ENCODE measurements at places on chromosomes 2 and 18.

DNA sequence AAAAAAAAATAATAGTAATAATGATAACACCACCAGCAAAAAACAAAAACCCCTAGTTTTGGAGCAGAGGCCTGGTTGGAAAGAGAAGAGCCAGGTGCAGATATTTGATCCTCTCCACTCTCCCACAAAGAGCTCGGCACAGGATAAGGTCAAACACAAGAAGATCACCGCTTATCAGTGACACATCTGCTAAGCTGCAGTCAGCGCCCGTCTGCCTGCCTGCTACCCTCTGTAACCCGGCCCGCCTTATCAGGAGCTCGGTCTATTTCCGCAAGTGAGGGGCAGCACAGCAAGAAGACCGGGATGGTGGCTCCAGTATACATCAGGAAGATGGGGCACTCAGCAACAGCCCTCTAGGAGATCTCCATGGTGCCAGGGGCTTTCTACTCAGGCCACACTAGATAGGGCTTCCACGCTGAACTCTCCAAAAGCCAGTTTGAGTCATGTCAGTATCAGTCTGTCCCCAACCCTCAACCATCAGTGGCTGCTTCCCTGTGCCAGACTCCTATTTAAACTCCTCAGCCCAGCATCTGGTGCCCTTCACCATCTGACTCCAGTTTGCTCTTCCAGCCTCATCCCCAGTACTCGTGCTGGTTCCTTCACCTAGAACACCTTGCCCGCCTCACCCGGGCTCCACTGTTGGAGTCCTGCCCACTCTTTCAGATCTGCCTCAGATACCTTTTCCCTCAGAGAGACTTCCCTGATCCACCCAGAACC lies 67.3 kb upstream of the PPP1CB start:
- DNase-seq, result no peak

GRCh38 chr18:37869051-37869450 lies 303.5 kb upstream of the CELF4 start:
- no peak for DNase-seq

GRCh38 chr2:147223553-147224060 lies 621.2 kb upstream of the ACVR2A start:
- DNase-seq, result no peak

DNA sequence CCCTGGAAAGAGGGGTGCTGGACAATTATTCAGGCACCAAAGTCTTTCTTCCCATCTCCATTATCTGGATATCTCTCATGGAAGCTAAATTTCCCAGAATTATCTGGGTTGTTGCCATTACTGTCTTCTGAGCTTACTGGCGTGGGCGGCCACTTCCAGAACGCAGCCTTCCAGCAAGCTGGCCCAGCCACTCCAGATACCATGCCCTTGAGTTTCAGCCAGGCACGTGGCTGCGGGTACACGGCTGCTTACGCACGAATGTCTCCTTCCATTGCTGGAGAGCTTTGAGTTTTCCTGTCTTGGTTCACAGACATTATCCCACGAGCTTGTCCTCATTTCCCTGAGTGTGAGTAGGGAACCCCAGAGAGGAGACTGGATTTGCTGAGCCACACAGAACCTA lies 32.7 kb downstream of the CELF4 start:
- DNase-seq, result no peak

- DNase-seq, result no peak
Observed at GRCh38 chr2:171893196-171893823, 734 bp downstream of the SLC25A12 start.

DNA sequence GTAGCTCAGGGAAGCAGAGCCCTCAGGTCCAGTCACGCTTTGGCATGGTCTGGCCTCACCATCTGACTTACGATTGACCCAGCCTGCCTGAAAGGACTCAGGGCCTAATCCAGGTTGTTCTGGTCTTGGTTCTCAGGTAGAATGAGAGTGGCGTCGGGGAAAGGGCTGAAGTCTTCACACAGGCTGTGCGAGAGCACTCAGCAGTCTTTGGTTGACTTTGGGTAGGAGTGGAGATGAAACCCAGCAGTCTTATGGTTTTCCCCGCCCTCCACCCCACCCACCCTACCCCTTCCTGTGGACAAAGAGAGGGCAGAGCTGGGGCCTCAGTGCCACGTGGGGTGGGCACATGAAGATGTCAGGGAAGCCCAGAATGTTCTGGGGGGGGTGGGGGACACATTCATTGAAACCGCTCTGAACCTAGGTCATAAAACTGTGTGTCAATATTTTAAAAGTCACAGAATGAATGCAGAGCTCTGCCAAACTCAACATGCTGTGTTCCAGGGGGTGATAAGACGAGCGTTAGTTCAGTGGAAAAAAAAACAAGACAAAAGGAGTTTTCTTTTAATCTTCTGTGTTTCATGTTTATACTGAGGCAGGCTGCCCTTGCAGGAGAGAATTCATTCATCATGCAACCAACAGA lies 58.6 kb upstream of the ALPP start:
- DNase-seq, result no peak

- DNase-seq, result no peak
Observed at GRCh38 chr2:79700651-79701050, 187.8 kb downstream of the CTNNA2 start.

DNA sequence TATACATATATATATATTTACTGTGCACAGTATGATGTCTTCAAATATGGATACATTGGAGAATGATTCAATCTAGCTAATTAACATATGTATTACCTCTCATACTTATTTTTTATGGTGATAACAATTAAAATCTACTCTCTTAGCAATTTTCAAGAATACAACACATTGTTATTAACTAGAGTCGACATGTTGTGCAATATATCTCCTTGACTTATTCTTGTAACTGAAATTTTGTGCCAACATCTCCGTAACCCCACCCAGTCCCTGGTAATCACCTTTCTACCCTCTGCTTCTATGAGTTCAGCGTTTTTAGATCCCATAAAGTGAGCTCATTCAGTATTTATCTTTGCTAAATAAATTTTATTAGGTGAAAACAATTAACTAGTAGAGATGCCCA lies 216.4 kb upstream of the TMEM200C start:
- DNase-seq, result no peak

GRCh38 chr2:42089340-42089925 lies 41.6 kb downstream of the PKDCC start:
- DNase-seq, result no peak

GRCh38 chr2:19733951-19734425 lies 167.8 kb downstream of the TTC32 start:
- DNase-seq, result no peak

- DNase-seq, result no peak
Observed at GRCh38 chr2:96530474-96531357, 5.8 kb upstream of the ARID5A start.

DNA sequence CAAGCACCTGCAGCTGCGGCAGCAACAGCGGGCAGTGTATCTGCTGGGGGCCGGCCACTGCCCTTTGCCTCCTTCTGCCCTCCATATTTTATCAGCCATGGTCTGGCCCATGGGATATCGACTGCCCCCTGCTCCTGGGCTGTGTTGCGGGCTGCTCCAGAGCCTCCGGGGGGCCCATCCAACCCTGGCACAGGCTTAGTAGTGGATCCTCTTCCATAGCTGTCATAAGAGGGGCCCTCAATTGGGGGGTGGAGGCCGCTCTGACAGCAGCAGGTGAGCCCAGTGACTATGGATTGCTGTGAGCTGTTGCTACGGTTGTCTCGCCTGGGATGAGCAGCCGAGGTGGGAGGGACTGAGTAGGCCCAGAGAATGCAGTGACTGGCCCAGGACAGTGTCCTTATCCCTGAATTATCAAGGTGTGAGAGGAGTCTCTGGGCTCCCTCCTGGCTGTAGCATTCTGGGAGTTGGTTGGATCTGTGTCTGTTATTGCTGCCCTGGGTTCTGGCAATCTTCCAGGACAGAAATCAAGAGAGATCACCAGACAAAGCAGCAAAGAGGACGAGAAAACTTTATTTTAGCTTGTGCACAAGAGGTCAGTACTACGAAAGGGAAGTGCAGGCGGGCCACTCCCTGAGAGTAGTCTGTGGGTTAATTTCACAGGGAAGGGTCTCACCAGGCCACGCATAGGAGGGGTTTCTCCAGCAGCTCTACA lies 145.1 kb downstream of the ASB1 start:
- no peak for DNase-seq

DNA sequence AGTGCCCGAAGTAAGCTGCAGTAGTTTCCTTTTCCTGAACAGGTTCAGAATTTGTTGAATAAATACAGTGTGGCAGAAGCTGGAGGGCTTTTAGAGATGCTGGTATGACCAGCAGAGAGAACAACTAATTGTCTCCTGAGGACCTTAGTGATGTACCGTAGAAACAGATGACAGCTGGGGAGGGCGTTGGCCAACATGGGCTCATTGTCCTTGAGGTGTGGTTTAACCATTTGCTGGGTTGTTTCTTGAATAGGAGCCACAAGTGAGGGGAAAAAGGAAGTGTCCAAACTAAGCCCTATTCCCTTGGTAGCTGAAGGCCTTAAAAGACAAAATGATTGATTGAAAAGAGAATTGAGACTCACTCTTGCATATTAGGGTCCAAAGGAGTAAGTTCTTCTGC lies 11.7 kb upstream of the FAM228A start:
- DNase-seq, result no peak

DNA sequence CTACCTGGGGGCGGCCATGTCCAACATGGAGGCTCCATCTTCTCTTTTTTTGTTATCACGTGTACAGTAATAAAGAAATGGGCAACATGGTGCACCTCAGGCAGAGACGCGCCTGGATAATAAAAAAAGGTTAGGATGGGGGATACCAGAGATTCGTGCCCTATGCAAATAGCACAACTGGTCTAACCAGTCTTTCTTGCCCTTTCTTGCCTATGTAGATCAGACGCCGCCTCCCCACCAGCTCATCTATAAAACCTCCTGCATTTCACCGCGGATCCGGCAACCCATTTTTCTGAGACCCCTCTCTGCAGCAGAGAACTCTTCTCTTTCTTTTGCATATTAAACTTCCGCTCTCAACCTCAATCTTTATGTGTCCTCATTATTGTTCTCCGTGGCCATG lies 68.7 kb downstream of the MYL12B start:
- DNase-seq, result no peak

GRCh38 chr2:226336283-226336682 lies 463.3 kb downstream of the IRS1 start:
- no peak for DNase-seq

DNA sequence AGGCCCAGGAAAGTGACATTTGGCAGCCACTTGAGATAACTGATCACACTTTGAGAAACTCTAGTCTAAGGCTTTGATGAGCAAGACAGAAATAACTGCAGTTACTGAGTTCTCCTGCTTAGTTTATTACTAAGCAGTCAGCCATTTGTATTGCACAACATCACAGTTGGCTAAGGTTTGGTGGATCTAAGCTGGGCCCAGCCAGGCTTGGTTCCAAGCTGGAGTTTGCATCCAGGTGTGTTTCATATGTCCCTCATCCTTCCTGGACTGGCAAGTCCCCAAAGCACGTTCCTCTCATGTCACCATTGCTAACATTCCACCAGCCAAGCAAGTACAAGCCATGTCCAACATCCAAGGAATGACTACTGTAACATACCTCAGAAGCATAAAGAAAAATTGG lies 71.3 kb upstream of the ZNF532 start:
- DNase-seq, result no peak

GRCh38 chr2:41948397-41948763 lies 99.4 kb upstream of the PKDCC start:
- DNase-seq, result no peak

DNA sequence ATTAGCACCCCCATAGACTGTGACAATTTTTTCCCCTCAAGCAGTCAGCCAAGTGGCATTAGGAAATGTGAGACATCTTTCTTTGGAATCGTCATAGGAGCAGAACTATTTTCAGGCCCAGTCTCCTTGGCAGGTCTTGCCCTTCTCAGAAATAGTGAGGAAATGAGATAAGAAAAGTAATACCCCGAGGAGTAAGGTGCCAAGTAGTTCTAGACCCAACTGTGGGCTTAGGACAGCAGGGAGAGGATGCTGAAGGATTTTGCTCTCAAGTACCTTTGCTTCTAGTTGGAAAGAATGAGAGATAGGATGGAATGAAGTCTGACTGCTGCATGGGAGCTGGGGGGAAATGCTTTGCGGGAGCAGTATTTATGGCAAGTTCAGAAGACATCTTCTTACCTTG lies 31.8 kb downstream of the PRKCE start:
- DNase-seq, result no peak

GRCh38 chr2:29367986-29368658 lies 252.9 kb downstream of the CLIP4 start:
- no peak for DNase-seq
